ENCODE measurements at places on chromosomes 6 and 20.

DNA sequence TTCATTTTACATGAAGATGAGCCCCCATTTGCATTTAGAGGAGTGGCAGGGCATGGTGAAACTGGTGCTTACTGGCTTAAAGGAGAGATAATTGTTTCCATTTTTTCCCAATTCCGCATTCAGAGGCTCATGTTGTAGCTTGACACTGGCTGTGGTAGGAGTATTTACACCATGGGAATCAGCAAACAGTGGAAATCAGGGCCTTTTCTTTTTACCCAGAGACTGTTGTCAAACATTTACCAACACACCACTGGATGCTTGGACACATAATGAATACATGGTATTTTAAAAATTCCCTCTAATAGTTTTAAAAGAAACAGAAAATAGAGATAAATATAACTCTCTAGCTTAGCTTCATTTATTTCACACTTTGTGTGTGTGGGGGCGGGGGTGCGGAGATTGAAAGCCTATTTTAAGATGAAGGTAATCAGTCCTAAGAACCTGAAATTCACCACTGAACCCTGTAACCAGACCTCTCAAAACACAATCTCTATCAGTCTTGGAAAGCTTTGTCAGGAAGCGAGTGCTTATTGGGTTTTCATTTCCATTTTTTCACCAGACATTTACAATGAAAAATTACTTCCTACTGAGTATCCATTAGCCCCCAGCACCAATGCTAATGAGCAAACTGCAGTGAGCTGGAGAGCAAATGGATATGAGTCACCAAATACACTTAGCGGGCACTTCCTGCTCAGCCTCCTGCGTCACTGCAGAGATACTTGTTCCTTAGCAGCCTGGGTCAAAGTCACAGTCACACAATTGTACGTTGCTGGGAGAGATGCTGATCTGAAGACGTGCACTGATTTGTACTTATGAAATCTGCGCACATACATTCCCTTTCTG lies 532.0 kb downstream of the BCKDHB start:
- DNase-seq = no peak

DNA sequence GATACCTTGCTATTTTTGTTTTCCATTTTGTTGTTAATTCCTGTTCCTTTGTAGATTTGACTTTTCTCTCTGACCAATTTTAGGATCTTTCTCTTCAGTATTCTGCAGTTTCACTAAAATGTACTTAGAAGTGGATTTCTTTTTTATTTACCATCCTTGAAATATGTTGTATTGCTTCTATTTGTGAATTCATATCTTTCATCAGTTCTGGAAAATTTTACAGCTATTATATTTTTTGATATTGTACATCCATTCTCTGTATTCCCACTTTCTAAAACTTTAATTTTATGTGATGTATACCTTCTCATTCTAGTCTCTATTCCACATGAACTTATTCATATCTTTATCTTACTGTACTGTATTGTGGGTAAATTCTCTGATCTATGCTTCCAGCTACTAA lies 9.7 kb upstream of the ALDH8A1 start:
- DNase-seq = no peak

DNA sequence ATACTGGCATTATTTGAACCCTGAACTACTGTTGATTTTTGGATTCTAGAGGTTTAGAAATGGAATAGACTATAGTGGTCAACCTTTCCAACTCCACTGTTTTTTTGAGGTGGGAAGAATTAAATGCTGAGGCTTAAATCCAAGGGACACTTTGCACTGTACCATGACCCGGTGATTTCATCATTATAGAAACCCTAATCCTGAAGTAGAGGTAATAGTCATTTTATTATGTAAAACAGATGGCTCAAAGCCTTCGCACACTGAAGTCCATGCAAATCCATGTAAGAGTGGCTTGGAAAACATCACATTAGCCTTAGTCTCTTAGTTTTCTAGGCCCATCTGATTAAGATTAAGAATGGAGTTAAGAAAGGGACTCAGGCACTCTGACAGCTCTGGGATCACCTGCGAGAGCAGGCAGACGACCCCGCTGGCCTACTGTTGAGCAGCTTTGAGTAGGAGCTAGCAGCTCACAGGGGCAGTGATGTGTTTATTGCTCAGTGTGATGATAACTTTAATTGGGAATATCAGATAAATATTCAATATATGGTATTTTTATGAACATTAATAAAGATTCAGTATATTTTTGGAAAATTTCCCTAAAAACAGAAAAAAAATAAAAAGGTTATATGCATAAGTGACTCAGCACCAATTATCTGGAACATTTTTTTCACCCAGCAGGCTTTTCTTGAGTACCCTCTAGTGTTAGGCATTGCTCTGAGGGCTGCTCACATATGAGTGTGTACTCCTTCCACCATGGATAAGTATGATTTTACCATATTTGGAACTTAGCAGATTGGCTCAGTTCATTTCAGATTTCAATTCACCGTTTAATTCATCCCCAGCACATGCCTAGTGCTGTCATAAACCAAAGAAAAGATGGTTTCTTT lies 13.4 kb downstream of the SLX4IP start:
- no peak for DNase-seq

DNA sequence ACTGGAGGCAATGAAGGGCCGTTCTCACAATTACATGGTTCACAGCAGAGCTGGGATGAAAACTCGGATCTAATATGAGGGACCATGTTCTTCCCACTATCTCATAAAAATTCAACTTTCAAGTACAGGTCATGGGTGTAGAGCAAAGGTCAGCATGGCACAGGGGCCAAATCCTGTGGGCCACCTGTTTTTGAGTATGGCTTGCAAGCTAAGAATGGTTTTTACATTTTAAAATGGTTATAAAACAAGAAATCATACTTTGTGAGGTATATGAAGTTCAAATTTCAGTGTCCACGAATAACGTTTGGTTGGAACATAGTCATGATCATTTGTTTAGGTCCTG lies 4.6 kb downstream of the MAP3K5 start:
- DNase-seq = no peak

GRCh38 chr6:52189974-52190373 lies 3.8 kb downstream of the IL17A start:
- no peak for DNase-seq

DNA sequence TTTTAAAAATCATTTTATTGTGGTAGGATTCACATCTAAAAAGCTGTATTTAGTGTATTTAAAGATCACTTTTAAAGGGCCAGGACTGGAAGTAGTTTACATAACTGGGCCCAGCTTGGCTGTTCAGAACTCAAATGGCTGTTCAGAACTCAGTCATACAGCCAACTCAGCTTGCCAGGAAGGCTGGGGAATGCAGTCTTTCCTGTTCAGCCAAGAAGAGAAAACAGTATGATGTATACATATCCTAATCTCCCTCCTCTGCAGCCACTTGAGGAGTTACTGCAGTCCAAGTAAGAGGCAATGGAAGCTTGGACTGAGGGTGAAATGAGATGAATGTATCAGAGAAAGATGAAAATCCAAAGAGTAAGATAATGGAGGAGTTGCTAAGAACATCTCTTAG lies 24.6 kb downstream of the DSTN start:
- DNase-seq = no peak

DNA sequence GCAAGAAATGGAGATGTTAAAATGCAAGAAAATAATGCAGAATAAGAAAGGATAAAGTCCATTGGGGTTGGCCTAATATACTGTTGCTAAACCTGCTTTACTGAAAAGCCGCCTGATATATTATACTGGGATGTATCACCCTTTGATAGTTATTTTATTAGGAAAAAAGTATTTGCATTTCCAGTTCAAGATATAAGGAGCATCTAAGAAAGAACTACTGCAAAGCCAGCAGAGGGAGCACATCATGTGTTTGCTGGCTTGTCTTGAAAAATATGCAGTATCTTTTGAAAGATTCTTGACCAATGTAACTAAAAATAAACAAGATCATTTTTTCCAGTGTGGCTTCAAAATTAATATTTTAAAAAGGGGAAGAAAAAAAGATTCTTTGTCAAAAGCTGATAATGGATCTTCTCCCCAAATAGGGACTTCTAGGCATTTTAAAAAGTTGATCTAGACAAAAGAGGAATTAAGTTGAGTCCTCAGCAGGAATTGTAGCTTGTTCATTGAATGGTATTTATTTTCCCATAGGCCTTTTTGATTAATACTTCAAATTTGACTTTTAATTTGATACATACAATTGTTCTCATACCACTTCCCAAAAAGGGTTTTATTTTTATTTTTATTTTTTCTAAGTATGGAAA lies 214.9 kb downstream of the ZFAND3 start:
- DNase-seq = no peak

DNA sequence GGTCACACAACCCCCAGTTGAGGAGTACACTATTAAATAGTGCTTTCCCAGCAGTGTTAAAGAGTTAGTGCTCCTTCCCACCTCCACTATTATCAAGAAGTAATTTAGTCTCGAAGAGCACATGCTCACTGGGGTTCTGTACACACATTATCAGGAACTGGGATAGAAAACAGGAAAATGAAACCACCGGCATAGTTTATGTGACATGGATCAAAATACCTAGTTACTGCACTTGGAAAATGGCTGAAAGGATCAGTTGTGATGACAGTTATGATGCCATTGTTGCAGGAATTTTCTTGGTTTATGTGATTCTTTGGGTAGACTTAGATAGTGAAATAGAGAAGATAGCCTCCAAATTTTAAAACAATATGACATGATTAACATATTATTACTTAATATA lies 152.9 kb downstream of the AKAP7 start:
- no peak for DNase-seq

DNA sequence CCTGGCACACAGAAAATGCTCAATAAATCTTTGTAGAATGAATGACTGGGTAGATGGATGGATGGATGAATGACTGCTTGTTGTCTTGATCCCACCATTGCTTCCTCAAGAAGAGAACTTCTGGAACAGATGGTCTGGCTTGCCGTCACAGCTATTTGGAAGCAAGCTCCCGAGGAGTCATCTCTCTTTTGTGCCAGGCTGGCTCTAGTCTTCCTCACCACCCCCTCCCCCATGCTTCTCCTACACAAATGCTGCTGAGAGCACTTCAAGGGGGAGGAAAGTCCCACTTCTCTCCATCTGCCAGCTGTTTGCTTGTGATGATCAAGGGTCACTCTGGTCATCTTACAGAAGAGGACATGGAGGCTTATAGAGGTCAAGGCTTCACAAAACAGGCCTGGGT lies 11.6 kb upstream of the KCNG1 start:
- DNase-seq = no peak

DNA sequence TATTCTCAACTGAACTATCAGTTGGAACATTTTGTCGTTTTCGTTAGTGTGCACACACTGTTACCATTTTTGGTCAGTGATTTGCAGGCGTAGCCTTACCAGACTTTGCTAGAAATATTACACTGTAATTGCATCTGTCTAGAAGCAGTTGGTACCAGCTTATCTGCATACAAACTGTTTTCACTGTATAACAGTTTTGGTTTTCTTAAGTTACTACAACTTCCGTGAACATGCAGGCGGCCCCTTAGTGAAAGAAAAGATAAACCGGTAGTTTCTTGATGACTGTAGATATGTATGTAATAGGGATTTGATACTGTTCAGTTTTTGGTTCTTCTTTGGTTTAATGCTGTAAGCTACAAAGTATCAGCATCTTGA lies 1.3 kb downstream of the DSTN start:
- no peak for DNase-seq

- DNase-seq = peak; percentile 39
Observed at GRCh38 chr6:40528051-40528450, 59.1 kb downstream of the LRFN2 start.

- DNase-seq = no peak
Observed at GRCh38 chr6:167721291-167721690, 105.4 kb upstream of the AFDN start.

DNA sequence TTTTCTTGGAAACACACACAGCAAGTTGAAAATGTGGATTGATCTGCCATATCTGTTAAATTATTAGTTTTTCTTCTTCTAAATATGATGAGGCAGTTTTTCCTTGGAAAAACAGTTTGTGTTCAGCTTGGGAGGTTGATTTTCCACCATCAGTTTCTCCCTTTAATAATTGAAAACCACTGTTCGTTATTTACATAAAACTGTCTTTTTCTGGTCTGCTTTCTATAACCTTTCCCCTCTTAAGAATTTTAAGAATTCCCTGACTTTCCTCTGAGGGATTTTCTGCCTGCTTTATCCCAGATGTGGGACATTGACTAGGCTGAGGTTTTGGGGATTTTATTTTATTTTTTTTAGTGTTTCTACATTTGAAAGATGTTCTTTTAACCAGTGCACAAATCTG lies 27.2 kb downstream of the DSE start:
- no peak for DNase-seq

GRCh38 chr6:14396392-14396791 lies 278.8 kb downstream of the CD83 start:
- no peak for DNase-seq

GRCh38 chr6:18380158-18380836 lies 6.9 kb upstream of the RNF144B start:
- no peak for DNase-seq

GRCh38 chr20:32975698-32976674 lies 28.2 kb downstream of the SUN5 start:
- DNase-seq = no peak

GRCh38 chr6:147774856-147775255 lies 266.4 kb downstream of the SAMD5 start:
- no peak for DNase-seq

DNA sequence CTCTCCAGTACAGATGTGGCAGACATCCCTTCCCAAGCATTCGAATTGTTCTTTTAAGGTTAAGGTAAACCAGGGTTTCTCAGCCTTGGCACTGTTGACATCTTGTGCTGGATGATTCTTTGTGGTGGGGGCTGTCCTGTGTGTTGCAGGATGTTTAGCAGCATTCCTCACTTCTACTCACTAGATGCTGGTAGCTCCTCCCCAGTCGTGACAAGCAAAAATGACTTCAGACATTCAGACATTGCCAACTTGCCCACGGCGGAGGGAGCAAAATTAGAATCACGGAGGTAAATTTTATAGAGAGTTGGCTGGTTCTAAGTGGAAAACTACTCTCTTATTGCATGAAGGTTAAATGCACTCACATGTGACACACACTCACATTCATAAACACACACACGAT lies 188.7 kb downstream of the GMPR start:
- DNase-seq = no peak

DNA sequence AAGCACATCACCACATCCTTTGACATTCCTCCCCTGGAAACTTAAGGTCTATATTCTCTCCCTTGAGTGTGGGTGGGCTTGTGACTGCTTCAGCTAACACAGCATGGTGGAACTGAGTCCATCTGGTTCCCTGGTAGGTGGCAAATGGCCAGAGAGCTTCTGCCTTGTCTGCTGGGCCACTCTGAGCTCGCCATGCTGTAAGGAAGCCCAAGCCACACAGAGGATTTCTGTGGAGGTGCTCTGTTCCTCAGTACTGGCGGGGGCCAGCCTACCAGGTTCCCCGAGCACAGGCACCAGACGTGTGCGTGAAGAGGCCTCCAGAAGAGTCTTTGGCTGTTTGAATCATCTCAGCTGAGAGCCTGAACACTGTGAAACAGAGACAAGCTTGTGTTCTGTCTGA lies 41.6 kb upstream of the PMEPA1 start:
- no peak for DNase-seq

DNA sequence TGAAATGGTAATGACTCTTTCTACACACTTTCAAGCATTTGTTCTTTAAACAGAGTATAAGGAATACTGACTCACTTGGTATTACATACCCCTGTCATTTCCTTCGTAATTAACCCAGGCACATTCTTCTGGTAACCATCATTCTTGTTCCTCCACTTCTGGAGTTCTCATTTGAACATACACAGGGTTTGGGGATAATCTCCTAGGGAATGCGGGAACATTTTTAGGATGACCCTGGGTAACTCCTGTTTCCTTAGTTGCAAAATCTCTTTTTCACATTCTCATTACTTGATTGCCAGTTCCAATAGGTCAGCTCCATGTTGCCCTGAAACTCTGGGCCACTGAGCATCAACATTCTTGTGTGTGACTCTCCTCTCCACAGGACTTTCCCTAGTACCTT lies 51.5 kb upstream of the E2F3 start:
- DNase-seq = no peak
